ENCODE measurements at places on chromosomes 12 and 14.

- peak; percentile 24 for DNase-seq
These were observed 79.7 kb downstream of the SPTB start for GRCh38 chr14:64800000-64800399.

DNA sequence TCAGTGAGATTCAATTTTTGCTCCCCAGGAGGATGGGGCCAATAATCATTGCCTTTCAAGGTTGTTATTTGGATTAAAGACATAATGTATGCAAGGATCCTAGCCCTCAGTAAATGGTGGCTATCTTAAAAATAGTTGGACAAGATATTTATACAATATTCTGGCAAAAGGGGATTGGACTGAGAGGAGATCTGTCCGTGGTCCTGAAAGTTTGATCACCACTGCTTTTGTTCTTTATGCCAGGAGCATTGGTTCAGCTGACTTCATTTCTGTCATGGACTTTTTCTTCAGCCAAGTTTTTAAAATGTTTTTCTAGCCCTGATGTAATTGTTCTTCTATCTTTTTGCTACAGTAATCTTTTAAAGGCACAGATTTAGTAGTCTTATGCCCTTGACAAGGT, 70.2 kb upstream of the TCL1A start:
- DNase-seq: peak; percentile 22

DNA sequence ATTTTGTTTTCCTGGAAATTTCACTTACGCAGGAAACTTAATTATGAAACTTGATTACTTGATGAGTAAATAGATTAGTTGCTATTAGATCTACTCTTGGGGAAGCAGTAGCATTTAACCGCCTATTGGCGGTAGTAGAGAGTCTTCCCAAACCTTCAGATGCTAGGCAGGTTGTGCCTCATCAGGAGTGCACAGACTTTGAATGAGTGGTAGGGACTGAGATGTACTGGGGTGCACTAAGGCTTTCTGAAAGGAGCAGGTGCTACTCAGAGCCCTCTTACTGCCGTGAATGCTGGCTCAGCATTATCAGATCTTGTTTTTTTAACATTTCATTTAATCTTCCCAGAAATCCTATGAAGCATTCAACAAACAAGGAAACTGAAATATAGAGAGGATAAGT, 7.7 kb downstream of the GATC start:
- peak; percentile 57 for DNase-seq

GRCh38 chr14:23140371-23140770, 21.3 kb upstream of the CEBPE start:
- no peak for DNase-seq

- DNase-seq: peak; percentile 84
These were observed 1.8 kb downstream of the ELK3 start for GRCh38 chr12:96195845-96196451.

DNA sequence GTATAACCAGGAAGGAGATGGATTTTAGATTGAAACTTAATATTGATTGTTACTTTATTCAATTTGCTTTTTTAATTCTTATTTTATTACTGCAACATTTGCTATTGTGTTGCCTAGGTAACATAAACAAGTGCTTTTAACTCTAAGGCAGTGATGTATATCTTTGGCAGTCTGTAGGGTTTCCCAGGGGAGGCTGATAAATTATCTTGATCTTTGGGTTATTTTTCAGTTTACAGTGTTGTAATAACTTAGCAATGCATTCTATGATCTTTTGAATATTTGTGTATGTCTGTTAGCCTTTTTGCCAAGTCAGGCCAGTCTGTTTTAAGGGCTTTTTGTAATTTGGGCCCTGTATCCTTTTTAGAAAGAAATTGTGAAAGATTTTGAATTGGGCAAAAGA, 7.8 kb upstream of the DTD2 start:
- DNase-seq: no peak

- DNase-seq: peak; percentile 97
These were observed 777 bp downstream of the ARF3 start for GRCh38 chr12:48956279-48957140.

DNA sequence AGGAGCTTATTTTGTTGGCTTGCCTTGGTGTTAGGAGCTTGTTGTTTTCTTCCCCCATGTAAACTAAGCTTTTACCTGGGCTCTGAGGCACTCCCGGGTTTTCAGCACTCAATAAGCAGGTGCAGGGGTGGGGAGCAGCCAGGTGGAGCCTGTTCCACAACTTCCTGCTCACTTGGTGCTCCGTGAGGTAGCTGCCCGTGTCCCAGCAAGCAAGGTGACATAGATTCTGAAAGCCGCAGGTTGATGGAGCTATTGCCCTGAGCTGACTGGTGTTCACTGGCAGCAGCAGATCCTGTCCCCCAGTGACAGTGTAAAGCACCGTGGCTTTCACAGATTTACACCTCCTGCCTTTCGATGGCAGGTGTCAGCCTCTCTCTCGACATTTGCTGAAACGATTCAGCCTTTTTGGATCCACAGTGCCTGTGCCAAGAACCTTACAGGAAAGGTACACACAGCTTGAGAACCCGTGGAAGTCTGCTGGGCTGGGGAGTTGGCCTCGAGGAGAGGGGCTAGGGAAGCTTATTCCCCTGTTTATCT, 295.7 kb upstream of the FKBP4 start:
- no peak for DNase-seq

GRCh38 chr14:101230161-101230850, 326.8 kb upstream of the RTL1 start:
- DNase-seq: no peak

GRCh38 chr12:54977155-54977554, 7.4 kb downstream of the TESPA1 start:
- DNase-seq: peak; percentile 65

- DNase-seq: peak; percentile 37
These were observed 751.0 kb upstream of the TMEM132C start for GRCh38 chr12:127515941-127516340.

Measured in HCEC 1CT (cell line).